Activated naive CD4-positive, alpha-beta T cell (primary cell): ENCODE measurements at places on chromosomes 5 and 9.

DNA sequence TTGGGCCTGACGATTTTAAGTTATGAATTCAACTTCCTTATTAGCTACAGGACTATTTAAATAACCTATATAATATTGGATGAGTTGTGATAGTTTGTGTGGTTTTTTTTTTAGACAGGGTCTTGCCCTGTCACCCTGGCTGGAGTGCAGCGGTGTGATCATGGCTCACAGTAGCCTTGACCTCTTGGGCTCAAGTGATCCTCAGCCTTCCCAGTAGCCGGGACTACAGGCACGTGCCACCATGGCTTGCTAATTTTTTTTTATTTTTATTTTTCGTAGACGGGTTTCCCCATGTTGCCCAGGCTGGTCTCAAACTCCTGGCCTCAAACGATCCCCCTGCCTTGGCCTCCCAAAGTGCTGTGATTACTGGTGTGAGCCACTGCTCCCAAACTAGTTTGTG is 17.6 kb downstream of the SPZ1 start:
- DNase-seq = no peak

DNA sequence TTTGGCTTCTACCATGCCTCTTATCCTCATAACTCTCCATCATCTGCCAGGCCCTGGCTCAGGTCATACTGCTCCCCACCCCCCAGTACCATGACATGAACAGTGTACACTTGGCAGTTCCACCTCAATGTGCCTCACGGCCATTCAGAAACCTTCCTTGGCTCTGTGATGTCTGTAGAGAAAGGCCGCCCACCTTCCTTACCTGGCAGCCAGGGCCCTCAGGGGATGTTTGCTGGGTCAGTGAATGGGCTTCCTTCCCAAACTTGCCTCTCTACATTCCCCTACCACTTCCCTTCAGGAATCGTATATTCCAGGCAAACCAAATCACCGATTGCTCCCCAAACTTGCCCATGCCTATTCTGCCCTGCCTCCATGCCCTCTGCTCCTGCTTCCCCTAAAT is 101.1 kb downstream of the PSD2 start:
- DNase-seq = no peak

DNA sequence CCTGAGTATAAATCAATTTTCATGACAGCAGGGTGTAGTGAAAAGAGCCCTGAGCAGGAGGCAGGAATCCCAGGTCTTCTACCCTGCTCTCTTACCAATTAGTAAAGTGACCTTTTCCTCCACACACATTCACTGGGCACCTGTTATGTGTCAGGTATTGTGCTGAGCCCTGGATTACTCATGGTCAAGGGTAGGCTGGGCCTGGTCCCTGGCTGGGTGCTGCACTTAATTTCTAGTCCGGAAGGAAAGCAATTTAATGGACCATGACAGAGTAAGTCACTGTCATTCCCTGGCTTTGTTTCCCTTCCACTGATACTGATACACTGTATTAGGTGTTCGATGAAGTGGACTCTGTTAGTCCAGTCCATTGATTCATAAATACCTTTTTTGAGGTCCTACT is 29.1 kb upstream of the BRINP1 start:
- no peak for DNase-seq

GRCh38 chr5:38500573-38501260 is 55.7 kb downstream of the LIFR start:
- no peak for DNase-seq

- no peak for DNase-seq
Observed at GRCh38 chr5:59744531-59744992, 149.0 kb downstream of the PDE4D start.

GRCh38 chr9:110472111-110472510 is 107.4 kb downstream of the SVEP1 start:
- DNase-seq = no peak

DNA sequence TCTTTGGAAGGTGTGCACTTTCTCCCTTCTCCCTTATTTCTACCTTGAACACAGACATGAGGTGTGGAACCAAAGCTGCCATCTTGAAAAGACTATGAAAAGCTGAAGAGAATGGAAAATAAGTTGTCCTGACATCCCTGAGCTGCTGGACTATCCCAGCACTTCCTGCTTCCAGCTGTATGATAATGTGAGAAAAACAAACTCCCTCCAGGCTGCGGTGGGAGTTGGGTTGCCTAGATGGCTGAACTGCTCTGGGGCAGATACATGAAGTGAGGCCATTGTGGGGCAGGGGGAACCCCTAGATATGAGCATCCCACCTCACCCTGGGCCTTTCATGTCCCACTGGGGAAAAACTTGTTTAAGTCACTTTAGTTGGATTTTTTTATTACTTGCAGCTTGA is 82.4 kb downstream of the BOD1 start:
- DNase-seq = no peak

DNA sequence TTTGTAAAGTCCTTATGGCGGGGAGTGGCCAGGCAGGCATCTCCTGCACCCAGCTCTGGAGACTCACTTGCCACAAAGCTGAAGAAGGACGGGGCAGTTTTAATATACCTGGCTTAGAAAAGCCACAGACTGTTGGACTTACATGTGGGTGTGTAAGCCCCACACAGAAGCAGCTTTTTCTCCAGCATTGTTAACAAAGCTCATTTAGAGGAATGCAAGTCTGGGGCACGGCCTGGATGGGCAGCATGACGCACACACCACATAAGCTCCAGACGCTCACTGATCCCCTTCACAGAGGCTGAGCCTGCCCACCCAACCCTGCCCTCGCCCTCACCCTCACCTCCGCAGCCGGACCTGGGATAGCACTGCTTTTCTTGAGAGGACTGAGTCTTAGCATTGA is 58.0 kb upstream of the PDE8B start:
- DNase-seq = no peak

DNA sequence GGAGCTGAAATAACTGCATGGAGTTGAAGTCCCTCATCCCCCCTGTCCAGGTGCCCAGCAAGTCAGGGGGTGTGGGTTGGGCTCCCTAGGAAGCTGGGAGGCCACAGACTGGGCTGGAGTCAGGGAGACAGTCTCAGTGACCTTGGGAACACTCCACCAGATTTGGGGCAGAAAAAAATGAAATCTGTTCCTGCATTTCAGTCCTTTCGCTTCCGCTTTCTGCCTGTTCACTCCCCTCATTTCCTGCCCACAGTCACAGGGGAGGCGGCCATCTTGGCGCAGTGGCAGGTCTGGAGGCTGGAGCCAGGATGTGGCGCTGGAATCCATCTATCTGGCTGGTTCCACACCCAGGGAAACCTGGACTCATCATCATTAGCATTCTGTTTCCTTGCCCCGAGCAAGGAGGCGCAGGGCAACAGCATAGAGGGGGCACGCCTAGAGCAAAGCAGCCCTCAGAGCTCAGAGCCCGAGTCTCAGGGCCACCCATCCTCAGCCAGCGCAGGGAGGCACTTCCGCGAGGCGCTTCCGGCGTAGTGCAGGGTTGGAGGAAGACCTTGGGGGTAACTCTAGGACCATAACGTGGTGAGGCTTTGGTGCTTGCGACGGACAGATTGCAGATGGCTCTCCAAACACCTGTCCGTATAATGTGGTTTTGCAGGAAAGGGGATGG is 86.2 kb upstream of the HSPA9 start:
- DNase-seq = no peak

GRCh38 chr9:124447297-124447661 is 3.0 kb upstream of the ADGRD2 start:
- DNase-seq = no peak

- DNase-seq = no peak
Observed at GRCh38 chr5:72687288-72687687, 129.2 kb upstream of the TNPO1 start.

- no peak for DNase-seq
Observed at GRCh38 chr5:128237000-128237399, 153.4 kb downstream of the SLC12A2 start.

DNA sequence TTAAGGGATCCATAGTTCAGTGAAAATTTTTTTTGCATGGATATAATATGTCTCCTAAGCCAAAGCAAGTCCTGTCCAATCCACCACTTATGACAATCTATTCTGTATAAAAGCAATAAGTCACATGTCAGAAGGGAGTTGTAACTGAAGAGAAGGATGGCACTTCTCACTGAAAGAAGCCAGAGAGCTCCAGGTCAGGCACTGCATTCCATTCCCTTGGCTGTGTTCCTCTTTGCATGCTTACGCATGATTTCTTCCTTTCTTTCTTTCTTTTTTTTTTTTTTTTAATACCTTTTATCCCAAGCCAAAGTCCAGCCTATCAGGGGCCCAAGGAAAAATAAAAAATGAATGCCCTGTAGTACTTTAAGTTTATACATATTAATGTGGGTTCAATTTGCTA is 39.8 kb downstream of the MAMDC2 start:
- no peak for DNase-seq

- no peak for DNase-seq
Observed at GRCh38 chr5:38479315-38479904, 77.0 kb downstream of the LIFR start.

DNA sequence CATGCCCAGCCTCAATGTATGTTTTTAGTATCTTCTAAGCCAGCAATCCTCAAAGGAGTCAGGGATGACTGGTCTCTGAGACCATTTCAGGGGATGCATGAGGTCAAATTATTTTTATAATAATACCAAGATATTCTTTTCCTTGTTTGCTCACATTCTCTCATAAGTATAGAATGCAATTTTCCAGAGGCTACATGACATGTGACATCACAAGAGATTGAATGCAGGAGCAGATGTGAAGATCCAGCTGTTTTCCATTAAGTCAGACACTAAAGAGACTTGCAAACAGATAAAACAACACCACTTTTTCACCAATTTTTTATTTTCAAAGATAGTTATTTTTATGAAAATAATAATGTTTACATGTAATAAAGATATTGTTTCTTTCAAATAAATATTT is 22.0 kb upstream of the FREM1 start:
- DNase-seq = no peak

GRCh38 chr5:169216866-169217265 is 84.1 kb downstream of the SLIT3 start:
- DNase-seq = no peak

DNA sequence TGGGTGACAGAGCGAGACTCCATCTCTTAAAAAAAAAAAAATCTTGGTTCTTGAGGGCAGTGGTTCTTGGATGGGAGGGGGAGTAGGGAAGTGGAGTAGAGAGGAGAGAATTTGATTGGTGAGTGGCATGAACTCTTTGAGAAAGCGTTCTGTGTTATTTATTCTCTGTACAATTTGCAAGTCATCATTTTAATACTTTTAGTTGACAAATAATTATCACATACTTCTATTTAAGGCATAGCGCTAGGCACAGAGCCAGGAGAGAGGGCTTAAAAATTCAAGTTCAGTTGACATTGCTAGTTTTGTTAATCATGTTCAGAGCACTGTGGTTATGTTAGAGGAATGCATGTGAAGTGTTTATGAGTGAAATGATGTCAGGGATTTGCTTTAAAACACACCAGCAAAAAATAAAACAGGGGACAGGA is 24.6 kb downstream of the HSDL2 start:
- no peak for DNase-seq

GRCh38 chr9:70285981-70286598 is 27.3 kb downstream of the SMC5 start:
- no peak for DNase-seq

DNA sequence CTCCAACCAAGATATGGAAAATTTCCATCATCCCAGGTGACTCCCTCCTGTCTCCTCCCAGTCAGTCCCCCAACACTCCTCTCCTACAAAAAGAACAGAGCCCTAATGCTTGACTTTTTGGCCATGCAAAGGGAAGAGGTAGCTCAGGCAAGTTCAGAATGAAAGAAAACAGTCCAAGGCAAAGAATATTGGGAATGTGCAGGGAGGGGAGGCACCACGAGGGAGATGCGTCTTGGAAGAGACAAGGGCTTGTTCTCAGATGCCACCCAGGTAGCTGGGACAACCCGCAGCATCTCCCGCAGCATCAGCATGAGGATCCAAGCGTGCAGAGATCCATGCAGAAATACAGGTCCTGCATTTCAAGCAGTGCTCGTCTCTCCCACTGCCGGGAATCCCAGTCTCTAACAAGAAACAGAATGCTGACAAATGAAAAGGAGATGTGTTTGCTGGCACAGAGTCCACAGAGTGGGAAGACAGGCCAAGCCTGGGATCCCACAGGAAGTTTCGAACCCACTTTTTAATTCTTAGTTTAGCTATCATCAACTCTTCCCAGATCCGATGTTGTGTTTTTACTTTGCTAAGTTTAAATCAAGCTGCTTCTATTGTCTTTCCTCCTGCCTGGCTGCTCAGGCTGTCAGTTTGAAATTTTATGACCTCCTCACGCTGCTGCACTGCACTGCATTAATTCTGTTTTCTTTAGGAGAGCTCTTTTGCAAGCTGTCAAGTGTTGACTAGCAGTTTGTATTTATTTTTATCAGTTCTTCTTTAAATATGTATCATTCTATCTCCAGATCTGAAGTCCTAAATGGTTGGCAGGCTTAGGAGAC is 86.8 kb upstream of the OSMR start:
- DNase-seq = no peak

DNA sequence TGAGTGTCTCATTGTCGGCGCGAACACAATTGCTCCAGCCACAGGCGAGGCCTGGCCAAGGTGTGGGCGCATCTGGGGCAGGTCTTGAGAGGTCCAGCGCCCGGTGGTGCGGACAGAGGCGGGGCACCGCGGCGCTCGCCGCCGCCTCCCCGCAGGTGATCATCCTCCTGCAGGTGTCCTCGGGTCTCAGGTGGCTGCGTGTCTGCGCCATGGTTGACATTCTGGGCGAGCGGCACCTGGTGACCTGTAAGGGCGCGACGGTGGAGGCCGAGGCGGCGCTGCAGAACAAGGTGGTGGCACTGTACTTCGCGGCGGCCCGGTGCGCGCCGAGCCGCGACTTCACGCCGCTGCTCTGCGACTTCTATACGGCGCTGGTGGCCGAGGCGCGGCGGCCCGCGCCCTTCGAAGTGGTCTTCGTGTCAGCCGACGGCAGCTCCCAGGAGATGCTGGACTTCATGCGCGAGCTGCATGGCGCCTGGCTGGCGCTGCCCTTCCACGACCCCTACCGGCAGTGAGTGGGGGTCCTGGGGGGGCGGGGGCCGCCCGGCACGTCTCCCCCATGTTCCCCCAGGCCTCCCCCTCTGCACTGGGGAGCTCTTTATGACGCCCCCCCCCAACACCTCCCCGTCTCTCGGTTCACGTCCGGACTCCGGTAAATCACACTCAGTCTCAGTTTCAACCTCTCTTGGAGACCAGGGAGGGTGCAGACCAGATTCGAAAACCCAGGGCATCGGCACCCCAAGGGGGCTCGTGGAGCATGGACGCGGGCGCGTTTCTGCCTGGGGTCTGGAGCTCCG is 446 bp downstream of the NXNL2 start:
- no peak for DNase-seq

GRCh38 chr5:69170495-69170894 is 3.5 kb downstream of the CCNB1 start:
- DNase-seq = no peak

DNA sequence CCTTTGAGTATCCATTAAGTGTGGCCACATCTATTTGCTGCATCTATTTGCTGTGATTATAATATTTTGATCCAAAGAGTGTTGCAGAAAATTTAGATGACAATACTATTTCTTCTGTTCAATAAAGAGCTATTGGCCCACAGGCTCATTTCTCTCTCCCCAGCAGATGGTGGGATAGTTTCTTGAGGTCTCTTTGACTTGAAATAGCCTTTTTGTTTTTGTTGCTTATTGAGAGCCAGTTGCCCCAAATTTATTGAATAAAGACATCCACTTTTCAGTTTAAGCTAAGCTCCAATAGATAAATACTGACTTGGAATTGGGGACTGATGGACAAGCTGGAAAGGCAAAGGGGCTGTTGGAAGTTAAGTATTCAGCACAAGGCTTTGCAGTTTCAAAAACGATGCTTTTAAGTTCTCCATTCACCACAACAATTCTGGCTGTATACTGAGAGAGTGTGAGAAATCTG is 290.1 kb upstream of the MPDZ start:
- DNase-seq = no peak

- DNase-seq = no peak
Observed at GRCh38 chr5:43231977-43232376, 40.0 kb downstream of the NIM1K start.
